ENCODE measurements at places on chromosomes 1 and 21.
A peak's percentile ranks its signal among the peaks of the same experiment; 100 is the strongest.

DNA sequence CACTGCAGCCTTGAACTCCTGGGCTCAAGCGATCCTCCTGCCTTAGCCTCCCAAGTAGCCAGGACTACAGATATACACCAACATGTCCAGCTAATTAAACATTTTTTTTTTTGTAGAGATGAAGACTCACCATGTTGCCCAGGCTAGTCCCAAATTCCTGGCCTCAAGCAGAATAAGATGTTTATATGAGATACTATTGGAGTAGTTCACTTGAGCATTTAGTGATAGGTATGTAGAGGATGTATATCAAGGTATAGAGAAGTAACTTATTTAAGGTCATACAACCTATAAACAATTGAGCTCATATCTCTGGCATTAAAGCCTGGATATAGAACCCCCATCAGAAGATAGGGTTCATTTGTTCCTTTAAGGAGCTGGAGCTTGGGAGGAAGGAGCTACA is 4.6 kb upstream of the TMEM269 start:
- DNase-seq = no peak

GRCh38 chr1:192579010-192579738 is 3.6 kb downstream of the RGS1 start:
- no peak for DNase-seq

DNA sequence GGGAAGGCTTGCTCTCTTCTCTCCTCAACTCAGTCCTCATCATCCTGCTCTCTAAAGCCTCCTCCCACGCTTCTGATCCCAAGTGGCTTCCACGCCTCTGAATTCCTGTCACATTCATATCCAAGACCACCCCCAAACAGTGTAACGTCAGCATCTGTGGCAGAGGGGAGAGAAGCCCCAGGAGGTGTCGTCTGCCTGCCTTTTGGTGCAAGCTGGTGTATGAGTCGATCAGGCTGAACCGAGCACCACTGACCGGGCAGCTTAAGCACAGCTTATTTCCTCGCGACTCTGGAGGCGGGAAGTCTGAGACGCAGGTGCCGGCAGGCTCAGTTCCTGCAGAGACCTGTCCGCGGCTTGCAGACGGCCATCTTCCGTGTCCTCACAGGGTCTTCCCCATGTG is 123.8 kb upstream of the RAB4A start:
- DNase-seq = no peak

DNA sequence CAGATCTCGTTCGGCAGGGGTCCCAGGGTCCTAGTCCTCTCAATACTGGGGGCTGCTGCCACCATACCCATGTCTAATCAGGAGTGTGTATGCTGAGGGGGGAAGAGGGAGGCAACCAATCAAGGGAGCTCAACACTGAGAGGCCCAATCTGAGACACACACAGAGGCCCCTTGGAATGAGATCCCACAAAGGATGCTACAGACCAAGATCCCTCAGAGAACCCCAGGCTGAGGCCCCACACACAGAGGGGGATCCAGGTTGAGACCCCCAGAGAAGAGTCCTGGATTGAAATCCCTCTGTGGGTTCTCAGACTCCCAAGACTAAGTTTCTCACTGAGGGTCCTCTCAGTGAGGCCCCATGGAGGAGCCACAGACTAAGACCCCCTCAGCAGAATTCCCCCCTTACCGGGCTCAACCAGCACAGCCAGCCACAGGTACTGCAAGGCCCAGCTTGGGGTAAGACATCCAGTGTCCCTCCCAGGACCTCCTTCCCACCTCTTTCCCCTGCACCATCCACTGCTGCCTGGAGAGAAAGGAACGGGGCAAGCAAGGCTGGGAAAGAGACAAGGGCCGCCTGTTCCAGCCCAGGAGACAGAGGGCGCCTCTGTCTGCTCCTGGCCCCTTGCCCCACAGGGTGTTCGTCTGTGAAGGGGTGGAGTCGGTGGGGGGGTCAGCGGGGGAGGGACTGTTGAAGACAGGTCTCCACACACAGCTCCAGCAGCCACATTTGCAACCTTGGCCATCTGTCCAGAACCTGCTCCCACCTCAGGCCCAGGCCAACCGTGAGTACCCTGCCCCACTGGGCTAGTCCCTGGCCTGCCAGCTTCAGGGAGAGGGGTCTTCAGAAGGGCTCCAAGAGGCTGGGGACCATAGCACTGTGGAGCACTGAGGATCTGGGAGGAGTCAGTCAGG is at the start of gene S100A1:
Gene S100A1, plus strand, starts transcription at position 720 of the 912 bp plus-strand sequence. CDS start 2,088 bp downstream, outside the sequence.
- peak; percentile 60 for DNase-seq

DNA sequence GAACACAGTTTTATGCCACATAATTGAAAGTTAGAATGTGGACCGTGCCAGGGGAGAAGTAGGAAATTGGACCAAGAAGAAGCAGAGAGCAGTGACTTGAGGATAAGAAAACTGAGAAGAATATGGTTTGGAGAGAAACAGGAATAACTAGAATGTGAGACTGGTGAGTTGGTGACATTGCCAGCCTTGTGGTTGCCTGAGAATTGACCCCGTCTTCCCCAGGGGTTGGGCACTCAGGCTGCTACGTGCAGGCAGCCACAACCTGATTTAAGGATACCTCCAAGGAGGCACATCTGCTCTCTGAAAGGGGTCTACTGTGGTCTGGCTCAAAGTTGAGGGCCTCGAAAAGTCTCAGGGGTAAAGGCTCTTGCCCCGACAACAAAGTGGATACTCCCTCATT is 112.1 kb upstream of the ARTN start:
- DNase-seq = no peak

GRCh38 chr1:94621395-94621794 is 79.8 kb upstream of the F3 start:
- no peak for DNase-seq

DNA sequence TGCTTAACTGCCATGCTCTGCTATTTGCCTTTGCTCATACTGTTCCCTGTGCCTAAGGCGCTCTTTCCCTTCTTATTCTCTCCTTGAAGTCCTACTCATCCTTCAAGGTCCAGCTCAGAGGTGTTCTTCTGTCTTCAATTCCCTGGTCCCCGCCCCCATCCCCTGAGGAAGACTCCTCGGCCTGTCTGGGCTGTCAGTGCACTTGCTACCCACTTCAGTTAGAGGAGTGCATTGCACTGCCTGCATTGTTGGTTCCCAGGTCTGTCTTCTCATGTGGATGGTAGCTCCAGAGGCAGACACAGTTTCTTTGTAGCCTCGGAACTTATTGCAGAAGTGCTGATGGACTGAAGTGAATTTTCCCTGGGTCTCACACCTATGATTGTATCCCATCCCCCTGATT is 194.0 kb downstream of the C1orf94 start:
- no peak for DNase-seq

DNA sequence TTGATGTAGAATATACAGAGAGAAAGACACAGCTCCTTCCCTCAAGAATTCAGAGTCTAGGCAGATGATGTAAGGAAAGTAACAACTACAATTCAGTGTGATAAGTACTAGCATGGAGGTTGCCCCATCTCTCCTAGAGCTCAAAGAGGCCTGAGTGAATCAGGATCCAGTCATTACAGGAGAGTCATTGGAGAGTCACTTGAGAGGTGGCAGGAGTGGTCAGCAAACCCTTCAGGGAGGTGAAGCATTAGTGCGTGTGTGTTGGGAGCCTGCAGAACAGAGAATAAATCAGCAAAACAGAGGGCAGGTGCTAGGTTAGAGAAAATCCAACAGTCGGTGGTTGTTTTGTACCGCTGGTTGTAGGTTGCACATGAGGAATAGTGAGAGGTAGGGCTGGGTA is 46.1 kb downstream of the GRIK1 start:
- no peak for DNase-seq

DNA sequence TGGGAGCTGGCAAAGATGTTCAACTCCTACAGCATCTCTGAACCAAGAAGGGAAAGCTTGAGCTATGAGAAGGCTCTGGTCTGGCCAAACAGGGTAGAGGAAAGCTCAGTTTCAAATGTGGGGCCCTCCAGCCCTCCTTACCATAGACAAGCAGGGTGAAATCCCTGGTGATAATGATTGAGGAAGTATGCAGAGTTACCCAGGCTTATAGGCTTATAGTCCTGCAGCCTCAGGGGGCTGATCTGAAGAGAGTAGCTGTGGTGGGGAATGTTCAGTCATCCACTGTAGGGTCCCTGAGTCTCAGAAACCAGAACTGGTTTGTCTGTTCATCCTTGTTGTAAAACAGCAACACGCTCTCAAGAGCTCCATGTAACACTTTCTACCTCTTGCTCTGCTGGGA is 19.8 kb upstream of the LY9 start:
- DNase-seq = no peak

- no peak for DNase-seq
These were observed 86.4 kb downstream of the LAMC2 start for GRCh38 chr1:183272390-183272848.

DNA sequence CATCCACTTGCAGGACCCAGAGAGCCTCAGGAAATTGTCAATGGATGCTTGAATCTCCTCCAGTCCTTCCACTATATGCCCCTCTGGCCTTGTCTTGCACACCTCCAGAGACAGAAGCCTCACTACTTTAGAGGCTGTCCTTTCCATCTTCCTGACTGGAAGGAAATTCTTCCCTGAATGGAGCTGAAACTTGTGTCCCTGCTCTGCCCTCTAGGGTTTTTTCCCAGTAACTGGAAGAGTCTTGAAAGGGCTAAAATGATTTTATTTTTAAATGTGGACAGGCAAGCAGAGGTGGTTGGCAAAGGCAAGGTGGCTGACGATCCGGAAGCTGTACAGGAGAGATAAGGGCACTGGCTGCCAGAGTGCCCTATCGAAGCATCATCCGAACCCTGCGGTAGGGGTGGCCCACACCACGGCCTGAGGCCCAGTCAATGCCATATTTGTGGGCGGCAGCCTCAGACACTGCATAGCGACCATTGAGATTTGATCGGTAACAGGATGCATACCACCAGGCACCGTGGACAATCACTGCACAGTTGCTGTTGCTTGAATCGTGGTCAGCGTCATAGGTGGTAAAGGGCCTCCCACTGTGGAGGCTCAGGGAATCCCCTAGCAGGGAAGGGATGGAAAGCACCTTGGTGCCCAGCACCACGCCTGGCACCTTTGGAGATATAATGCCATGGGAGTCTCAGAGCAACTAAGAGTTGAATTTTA is 2.3 kb upstream of the MAP3K6 start:
- no peak for DNase-seq

- no peak for DNase-seq
These were observed 36.4 kb downstream of the ABCA4 start for GRCh38 chr1:94084547-94084946.

DNA sequence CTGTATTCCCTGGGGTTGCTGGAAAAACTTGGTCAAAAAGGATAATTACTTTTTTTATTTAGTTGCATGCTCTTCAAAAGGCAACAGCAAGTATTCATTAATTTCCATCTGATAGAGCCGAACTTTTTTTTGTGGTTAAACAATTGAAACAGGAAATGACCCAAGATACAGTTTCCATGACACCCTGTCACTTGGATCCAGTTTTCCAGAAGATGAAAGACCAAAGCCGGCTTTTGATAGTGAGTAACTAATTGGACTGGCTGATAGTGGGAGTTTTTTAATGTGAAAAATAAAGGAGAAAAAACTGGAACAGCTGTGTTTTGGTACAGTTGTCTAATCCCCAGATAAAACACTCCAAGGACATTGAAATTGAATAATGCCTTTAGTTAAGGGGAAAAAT is 33.0 kb downstream of the CACHD1 start:
- no peak for DNase-seq

GRCh38 chr21:34299168-34299539 is 64.7 kb upstream of the KCNE2 start:
- DNase-seq = no peak

DNA sequence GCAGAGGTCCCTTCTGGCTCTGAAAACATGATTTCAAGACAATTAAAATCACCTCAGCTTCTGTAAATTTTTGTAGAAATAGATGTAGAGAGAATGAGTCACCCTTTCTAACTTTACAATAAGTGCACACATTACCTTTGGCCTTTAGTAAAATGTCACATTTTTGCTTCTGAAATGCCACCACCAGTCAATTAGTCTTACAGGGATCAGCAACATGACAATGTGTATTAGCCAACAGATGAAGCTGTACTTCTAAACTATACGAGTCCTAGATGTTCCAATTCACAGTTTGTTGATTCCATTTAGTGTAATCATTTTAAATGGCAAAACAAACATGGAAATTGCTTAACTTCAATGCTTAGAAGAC is 23.1 kb downstream of the C21orf91 start:
- DNase-seq = no peak

DNA sequence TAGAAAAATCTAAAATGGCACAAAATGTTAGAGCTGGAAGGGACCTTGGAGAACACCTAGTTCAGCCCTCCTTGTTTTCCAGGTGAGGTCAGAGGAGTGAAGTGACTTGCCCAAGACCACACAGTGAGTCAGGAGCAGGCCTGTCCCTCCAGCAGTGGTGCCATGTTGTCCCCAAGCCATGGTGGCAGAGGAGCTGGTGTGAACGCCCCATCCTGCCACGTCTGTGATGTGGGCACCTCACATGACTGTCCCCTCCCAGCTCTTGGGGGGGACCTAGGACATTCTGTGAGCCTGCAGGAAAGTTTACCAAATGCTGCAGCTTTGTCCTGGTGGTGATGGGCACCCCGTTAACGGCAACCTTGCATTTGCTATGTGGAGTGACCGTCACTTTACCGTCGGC is 66.2 kb downstream of the SCCPDH start:
- DNase-seq = no peak

- DNase-seq = no peak
These were observed 1.7 kb downstream of the DR1 start for GRCh38 chr1:93347334-93347899.

- no peak for DNase-seq
These were observed 10.2 kb downstream of the CXADR start for GRCh38 chr21:17523007-17523451.

DNA sequence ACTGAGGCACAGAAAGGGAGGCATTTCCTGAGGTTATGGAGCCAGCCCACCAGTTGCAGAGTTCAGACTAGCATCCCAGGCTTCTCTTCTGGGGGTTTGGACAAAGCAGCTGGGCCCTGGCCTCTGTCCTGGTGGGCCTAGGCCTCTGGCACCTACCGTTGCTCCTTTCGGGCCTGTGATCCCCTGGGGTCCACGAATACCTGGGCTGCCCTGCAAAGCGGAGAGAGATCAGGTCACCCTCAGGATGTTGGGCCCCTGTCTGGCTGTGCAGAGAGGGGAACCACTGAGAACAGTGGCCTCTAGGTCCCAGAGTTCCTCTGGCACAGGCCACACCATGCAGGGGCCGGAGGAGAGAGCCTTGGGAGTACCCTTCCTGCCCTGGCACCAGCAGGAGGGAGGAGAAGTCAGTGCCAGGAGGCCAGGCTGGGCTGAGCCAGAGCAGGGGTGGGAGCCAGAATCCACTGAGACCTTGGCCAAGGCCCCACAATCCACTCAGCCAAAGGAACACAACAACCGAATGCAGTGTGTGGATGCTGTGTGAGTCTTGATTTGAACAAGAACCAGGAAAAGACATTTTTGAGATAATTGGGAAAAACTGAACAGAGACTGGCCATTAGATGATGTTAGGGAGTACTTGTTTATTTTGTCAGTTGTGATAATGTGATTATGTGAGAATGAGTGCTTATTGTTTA is 8.9 kb downstream of the COL9A2 start:
- DNase-seq = no peak

GRCh38 chr1:20660847-20661206 is 342 bp downstream of the DDOST start:
- DNase-seq = no peak
